Stimulated activated CD8-positive, alpha-beta memory T cell treated with anti-CD3 and anti-CD28 coated beads, Interleukin-4, amount 100 ng/mL, for 1 hour (primary cell): ENCODE measurements at places on chromosomes 12 and 14.

GRCh38 chr14:102856179-102856578 lies 66.3 kb upstream of the AMN start:
- no peak for DNase-seq

DNA sequence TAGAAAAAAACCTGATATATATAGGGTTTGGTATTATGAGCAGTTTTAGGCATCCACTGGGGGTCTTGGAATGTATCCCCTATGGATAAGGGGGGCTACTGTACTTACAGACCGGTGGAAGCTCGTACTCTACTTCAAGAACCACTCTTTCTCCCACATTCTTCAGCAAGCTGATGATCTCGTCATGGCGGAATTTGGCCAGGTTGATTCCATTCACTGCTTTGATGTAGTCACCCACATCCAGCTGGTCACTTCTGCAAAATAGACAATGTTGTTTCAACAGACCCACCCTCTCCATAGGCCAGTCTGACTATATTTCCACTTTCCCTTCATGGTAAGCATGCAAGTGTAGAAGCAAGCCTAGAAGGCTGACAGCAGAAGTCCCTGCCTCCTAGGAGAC lies 139.9 kb downstream of the GRIP1 start:
- DNase-seq = no peak

- DNase-seq = no peak
Measured at GRCh38 chr14:36256126-36256801, 64.2 kb downstream of the MBIP start.

DNA sequence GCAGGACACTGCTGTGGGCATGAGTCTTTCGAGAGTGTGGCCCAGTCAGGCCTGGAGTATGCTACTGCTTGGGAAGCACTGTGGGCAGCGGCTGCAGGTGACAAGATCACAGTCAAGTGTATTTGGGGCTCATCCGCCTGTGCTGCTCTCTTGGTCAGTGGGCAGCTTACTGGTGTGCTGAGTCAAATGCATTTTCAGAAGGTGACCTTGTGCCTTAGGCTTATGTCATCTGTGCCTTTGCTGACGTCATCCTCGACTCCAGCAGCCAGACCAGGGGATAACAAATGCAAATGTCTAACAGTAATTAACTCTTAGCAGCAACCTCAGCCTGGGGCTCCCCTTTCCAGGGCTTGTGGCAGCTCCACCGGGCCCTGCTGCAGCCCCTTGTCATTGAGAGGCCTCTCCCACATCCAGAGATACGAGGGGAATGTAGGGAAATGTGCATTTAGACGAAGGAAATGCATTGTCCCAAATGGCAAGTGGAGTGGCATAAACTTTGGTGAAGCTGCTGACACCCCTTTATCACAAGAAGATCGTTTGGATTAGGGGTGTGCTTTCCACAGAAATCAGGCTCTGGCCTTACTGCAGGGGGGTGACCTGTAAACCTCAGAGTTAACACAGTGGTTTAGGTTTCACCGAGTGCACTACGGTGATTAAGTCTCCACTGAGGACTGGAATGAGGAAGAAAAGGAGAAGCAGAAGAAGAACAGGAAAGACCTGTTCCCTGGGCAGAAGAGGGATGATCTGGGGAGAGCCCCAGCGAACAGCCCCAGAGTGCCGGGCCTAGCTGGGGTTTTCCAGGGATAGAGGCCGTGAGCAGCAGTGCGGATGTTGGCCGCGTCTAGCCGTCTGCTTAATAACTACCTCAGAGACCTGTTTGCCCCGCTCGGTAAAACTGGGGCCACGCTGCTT lies 39.7 kb downstream of the PSMA6 start:
- DNase-seq = no peak

DNA sequence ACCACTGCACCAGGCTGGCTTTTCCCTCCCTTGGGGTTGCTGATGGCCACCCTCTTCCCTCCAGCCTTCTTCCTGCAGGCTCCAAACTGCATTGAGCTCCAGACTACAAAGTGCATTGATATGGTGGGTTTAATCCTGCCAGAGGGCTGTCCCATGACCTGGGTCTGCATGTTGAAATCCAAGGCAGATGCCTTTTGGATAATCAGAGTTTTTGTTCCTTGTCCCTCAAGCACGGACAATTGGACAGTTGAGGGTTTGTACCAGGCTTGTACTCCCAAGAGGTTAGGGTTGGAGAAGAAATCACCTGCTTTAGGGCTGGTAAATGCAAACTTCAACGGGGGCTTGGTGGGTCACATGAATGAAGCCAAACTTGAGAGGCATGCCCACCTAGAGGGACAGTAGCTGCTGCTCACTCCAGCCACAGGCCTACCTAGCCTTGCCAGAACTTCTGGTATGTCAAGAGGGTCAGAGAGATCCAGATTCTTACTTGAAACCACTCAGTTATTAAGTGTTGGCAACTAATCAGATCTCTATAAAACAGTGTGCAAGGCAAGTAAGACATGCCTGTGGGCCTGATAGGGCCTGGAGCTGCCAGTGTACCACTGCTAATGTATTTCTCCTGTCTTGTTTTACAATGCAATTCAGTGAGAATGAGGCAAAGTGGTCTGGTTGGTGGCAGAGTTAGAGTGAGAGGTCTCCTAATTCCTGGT lies 21.7 kb upstream of the KRT83 start:
- no peak for DNase-seq

DNA sequence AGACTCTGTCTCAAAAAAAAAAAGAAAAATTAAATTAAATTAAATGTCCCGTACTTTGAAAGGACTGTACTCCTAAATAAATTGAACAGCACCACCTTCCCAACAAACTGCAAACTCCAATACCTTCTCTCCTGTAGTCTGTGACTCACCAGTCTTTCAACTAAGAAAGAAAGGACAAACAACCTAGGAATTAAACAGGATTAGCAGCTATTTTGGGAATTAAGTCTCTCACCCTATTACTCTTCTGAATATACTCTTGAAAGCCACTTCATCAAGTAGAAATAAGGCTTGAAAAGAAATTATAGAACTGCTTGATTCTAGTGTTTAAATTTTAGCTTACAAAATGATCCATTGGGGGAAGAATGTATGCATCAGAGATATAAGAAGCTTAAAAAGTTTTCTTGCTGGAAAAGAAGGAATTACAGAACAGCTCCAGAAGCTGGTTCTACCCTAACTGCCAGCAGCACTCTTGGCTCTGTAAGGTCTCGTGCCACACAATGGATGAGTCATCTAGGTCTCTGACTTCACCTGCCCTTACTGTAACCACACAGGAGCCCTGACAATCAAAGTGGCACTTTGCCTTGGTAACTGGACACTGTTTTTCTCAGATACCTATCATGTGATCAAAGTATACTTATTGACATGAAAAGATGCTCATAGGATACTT lies 57.0 kb upstream of the CERS5 start:
- no peak for DNase-seq

DNA sequence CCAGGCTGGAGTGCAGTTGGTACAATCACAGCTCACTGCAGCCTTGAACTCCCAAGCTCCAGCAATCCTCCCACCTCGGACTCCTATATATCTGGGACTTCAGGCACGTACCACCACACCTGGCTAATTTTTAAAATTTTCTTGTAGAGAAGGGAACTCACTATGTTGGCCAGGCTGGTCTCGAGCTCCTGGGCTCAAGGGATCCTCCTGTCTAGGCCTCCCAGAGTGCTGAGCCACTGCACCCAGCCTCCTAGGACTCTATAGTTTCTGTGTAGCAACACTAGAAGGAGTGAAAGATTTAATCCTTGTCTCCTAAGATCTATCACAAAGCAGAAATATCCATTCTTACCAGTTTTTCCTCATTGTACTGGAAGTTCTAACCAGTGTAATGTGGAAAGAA lies 4.3 kb upstream of the APOF start:
- no peak for DNase-seq

GRCh38 chr14:92321701-92322100 lies 1.3 kb upstream of the SLC24A4 start:
- DNase-seq = no peak

- DNase-seq = no peak
Measured at GRCh38 chr14:35958499-35958898, 132.4 kb downstream of the BRMS1L start.

GRCh38 chr14:23513005-23513817 lies 38.4 kb downstream of the ZFHX2 start:
- no peak for DNase-seq

DNA sequence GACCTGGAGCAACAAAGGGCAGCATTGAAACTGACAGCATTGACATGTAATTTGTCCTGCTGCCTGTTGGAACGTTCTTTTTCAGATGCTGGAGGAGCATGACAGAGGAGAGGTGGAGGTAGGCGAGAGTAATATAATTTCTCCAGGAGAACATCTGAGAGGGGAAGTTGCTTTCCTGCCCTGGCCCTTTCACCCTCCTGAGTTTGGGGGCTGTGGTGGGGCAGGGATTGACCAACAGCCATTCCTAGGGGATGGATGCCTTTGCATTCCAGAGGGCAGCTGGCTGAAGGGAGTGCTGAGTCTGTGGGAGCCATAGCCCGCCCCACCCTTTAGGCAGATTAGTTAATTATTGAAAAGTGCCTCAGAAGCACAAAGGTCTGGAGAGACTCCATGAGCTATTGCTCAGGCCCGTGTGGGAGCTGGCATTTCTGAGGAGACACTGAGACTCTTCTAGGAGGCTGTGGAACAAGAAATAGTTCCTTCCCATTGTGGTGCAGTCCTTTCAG lies 73.5 kb downstream of the ARF6 start:
- DNase-seq = no peak

- no peak for DNase-seq
Measured at GRCh38 chr14:24844011-24844410, 205.9 kb downstream of the STXBP6 start.

DNA sequence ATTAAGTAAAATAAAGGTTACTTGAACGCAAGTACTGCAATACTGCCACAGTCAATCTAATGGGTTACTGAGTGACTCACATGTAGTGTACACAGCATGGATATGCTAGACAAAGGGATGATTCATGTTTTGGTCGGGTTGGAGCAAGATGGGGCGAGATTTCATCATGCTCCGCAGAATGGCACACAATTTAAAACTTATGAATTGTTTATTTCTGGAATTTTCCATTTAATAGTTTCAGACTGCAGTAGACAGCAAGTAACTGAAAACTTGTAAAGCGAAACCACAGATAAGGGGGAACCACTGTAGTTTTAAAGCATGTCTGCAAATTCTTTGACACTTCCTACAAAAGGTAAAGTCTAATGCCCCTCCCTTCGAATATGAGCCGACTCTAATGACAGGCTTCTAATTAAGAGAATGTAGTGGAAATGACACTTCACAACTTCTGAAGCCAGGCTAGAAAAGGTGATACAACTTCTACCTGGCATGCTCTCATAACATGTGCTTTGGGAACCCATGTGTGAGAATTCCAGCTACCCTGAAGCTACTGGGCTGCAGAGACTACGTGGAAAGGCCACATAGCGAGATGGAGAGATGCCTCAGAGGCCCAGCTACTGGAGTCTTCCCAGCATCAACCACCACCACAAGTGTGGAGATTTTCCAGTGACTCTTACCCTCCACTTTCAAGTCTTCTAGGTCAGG lies 13.9 kb upstream of the TCP11L2 start:
- DNase-seq = no peak

DNA sequence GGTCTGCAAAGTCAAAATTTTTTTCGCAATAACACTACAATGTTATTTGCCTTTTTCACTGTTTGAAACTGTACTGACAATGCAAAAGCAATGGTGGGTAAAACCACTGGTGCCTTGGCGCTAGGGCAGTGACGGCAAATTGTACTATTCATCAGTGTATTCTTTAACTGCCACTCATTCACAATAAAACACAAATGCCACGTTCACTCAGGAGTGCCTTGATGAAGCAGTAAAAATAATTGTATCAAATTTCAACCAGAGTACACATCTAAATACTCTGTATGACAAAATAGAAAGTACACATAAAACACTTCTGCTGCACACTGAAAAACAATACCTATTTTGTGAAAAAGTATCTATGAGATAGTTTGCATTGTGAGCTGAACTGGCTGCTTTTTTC lies 17.8 kb downstream of the DCAF5 start:
- no peak for DNase-seq

- DNase-seq = no peak
Measured at GRCh38 chr12:19704966-19705365, 265.7 kb downstream of the AEBP2 start.

- no peak for DNase-seq
Measured at GRCh38 chr12:115160271-115161128, 476.5 kb upstream of the TBX3 start.

- no peak for DNase-seq
Measured at GRCh38 chr14:56092763-56093162, 25.4 kb upstream of the PELI2 start.

GRCh38 chr12:47094804-47095203 lies 15.0 kb upstream of the AMIGO2 start:
- DNase-seq = no peak

DNA sequence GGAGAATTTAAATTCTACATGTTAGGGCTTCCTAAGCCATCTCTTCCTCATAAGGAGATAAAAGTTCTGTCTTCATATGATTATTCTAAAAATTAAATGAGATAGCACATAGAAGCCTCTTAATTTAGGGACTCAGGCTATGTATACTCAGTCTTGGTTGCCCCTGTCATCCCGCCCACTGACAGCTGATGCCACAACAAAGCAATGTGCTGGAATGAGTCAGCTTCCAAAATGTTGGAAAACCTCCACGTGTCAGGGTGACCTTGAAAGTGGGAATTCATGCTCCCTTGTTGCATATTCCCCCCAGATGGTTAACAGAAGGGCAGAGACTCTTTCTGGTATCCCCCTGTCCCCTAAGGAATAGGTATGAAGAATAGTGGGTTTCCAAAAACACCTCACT lies 238.0 kb upstream of the DDHD1 start:
- no peak for DNase-seq

DNA sequence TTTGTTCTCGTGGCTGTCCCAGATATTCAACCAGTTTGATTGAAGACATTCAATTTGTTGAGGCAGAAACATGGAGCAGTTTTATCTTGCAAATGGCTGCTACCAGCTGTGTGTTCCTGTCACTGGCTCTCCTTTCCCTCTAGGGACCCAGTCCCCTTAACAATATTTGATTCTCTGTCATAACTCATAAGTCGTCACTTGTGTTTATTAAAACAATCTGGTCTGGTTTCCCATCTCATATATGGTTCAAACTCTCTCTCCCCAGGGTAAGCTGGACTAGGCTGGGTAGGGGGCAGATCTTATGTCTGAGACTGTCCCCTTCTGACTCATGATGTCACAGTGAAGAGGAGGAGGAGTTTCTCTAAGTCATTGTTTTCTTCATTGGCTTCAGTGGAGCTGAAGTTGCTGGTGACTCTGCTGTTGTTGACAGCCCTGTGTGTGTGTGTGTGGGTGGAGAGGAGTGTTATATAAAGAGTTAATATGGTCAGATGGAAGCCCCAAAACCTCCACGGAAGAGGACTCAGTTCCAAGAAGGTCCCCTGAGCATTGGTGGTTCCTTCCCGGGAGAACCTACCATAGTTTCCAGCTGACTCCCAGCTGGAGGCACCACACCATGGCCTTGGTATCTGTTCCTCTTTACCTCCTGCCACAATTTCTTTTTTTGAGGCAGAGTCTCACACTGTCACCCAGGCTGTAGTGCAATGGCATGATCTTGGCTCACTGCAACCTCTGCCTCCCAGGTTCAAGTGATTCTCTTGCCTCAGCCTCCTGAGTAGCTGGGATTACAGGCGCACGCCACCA lies 16.1 kb upstream of the GNG2 start:
- DNase-seq = no peak
